ENCODE measurements at places on chromosomes 5 and 9.

GRCh38 chr5:119439140-119439631 is 13.1 kb upstream of the HSD17B4 start:
- no peak for DNase-seq

- no peak for DNase-seq
Measured at GRCh38 chr5:150851039-150851438, 4.7 kb downstream of the IRGM start.

- DNase-seq = no peak
Measured at GRCh38 chr9:9061627-9062026, 1262.0 kb upstream of the DMAC1 start.

GRCh38 chr5:59506285-59506877 is 387.1 kb downstream of the PDE4D start:
- no peak for DNase-seq

GRCh38 chr5:2206293-2207108 is 323.8 kb upstream of the IRX4 start:
- DNase-seq = no peak

DNA sequence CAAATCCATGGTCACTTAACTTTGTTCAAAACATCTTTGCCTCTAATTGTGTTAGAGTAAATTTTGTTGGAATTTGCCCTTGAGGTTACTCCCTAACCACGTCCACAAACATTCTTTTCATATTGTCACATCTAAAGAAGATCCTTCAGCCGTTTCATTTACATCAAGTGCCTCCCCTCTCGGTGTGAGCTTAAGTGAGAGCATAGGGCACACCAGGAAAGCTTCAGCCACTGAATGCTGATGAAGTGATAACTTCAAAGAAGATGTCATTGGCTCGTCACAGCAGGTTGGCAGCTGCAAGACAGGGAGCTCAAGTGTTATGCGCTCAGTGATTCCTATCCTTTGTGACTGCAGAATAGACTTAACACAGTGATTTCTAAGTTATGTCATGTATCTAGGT is 49.6 kb upstream of the ADAMTS19 start:
- DNase-seq = no peak

GRCh38 chr9:108953983-108954574 is 19.9 kb downstream of the ABITRAM start:
- DNase-seq = no peak

DNA sequence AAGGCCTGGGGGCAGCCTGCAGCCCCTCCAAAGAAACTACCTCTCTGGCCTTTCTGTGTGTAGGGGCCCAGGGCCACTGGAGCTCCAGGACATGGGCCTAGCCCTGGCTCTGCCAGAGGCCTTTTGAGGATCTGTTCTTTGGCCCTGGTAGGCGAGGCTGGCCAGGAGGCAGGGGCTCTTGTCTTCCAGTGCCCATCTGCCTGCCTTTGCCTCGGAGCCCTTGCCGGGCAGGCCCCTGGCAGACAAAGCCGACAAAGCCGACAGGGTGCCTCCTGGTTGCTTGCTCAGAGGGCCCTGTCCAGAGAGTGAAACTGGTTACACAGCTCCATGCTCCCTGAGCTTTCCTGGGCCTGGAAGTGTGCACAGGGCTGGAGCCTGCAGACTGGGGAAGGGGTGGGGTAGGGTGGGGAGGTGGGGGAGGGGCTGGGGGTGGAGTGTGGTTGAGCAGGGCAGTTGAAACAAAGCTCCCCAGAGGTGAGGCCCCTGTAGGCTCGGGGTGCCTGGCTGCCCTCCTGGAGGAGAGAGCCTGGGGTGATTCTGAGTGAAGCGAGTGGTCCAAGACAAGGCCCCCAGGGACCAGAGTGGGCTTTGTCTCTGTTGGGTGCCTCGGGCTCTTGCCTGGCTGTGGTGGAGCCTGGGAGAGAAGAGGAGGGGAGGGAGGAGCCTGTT is 29.3 kb downstream of the PTPA start:
- DNase-seq = no peak

DNA sequence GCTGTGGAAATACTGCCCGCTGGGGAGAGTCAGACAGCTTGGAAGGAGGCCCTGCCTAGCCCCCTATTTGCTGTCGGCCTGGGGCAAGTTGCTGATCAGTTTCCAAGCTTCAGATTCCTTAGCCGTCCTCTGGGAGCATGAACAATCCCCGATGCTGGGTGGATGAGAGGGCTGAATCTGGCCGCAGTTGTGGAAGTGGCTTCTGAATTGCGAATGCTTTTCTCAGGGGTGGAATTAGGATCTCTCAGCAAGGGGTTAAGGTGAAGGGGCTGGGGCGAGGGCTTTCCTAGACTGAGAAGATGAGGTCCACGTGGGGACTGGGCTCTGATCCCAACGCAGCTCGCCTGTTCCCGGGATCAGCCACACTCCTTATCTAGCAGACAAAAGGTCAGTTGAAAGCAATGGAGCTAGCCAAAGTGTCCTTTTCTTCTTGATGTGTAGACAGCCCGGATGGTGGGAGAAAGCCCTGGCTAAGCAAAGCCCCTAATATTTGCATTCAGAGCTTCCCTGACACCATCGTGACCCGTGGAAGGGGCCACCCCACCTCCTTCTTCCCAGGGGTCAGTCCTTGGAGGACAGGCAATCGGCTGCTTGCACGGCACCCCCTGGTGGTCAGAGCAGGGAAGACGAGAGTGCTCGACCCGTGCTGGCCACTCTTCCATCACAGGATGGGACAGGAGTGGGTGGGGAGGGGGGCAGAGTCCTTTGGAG is 54.9 kb downstream of the COL15A1 start:
- peak; percentile 39 for DNase-seq

Measured in cerebellar nuclear complex (tissue), 1 donor.